Uterus (tissue), 4 donors: ENCODE measurements at places on chromosomes 12 and 14. TPM values are rescaled to one million over a fixed set of nuclear protein-coding genes. Genes with fewer than 3 reads are reported as not detected.

GRCh38 chr12:127054531-127054930 lies 1212.4 kb upstream of the TMEM132C start:
- H3K27ac ChIP-seq = no peak overlapping the region
- no peaks in the 10 kb centered on the region for H3K36me3 ChIP-seq
- no peak for DNase-seq

DNA sequence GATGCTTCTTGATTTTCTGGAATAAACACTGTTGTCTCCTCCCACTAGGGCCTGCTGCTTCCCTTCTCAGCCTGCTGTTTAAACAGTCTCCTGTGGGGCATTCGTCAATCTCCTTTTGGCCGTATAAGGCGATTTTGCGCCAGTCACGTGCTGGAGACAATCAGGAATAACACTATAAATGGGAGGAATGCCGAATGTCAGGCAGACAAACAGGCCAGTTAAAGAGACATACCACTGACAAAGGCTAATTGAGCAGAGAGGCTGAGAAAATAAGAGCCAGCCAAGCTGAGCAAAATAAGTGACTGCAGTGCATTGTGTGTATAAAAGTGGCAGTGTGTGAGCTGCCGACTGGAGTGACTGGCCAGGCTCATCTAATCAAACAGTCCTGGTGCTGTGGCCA lies 23.3 kb downstream of the DMAC2L start:
- H3K4me3 ChIP-seq = no peak overlapping the region
- peak; percentile 82 for DNase-seq
- H3K4me1 ChIP-seq = peaks cover 9% of the 10 kb centered on the region
- H3K36me3 ChIP-seq = no peaks in the 10 kb centered on the region
- H3K27ac ChIP-seq = peak overlapping the region; percentile 76

DNA sequence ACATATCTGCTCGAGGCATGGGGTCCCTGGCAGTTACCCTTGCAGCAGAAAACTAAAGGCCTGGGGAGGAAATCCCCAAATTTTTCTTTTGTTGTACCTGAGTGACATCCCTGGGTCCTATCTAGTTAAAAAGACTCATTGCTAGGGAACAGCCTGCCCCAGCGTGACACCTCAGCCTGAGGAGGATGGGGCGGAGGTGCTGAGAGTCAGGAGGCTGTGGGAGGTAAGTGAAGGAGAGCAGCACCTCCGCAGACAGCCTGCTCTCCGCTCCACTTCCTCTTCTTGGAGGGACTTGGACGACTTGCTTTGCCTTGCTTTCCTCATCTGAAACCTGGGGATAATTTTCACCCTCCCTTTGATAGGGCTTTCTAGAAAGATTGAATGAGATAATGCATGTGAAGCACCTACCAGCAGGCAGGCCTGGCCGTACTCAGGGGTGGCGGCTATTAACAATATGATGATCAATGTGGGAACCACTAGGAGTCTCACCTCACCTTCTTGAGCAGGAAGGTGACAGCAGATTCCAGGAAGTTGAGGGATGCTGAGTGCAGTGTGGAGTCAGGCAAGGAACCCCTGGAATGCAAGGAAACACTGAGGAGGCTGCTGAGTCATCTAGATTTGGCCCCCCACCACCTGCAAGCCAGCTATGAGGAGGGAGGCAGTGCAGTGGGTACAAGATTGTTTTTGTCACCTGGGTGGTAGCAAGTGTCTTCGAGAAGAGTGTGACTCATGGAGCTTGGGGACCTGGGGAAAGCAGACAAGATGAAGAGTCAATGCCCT lies 23.2 kb downstream of the UBE3B start:
- DNase-seq = no peak
- no peak overlapping the region for H3K27ac ChIP-seq
- H3K27me3 ChIP-seq = no peaks in the 10 kb centered on the region
- H3K4me3 ChIP-seq = no peak overlapping the region
- H3K36me3 ChIP-seq = no peaks in the 10 kb centered on the region

The CYP46A1 gene
- 2.4 TPM for total RNA-seq

GRCh38 chr14:20782280-20782890 lies 1.3 kb downstream of the RNASE6 start:
- no peaks in the 10 kb centered on the region for H3K27me3 ChIP-seq
- H3K27ac ChIP-seq = no peak overlapping the region
- no peak for DNase-seq
- no peaks in the 10 kb centered on the region for H3K36me3 ChIP-seq
- H3K4me3 ChIP-seq = no peak overlapping the region
- no peaks in the 10 kb centered on the region for H3K4me1 ChIP-seq

The KLRK1 gene
- not detected for total RNA-seq

The BCL2L14 gene
- not detected for total RNA-seq

The ZC2HC1C gene
- total RNA-seq = 0.26 TPM

The SERPINA5 gene
- under 0.01 TPM for total RNA-seq

- H3K4me3 ChIP-seq = no peak overlapping the region
- no peak for DNase-seq
- H3K4me1 ChIP-seq = no peaks in the 10 kb centered on the region
- H3K27me3 ChIP-seq = no peaks in the 10 kb centered on the region
These were observed 70.4 kb upstream of the SFSWAP start for GRCh38 chr12:131640525-131640924.
